ENCODE measurements at places on chromosomes 3 and 15.

DNA sequence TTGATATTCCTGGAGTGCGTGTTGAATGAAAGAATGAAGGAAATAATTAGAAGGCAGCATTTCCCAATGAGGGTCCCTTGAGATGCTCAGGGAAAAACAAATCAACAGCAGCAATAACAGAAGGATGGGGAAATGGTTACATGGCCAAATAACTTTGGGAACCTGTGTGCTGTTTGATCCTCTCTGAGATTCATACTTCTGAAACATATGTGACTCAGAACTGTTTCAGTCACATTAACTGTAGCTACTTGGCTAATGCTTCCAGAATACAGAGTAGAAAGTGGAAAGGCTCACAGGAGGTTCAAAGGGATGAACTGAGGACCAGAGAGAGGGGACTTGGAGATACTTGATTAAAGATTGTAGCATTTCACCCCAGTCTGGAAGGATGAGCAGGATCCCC lies 258.2 kb downstream of the SLCO3A1 start:
- no peak for DNase-seq

- no peak for DNase-seq
Observed at GRCh38 chr3:31624083-31624709, 91.5 kb downstream of the STT3B start.

GRCh38 chr3:128577711-128578110 lies 72.9 kb downstream of the RPN1 start:
- DNase-seq, result no peak

- DNase-seq, result no peak
Observed at GRCh38 chr15:37698679-37699078, 235.8 kb upstream of the TMCO5A start.

GRCh38 chr3:157155591-157155990 lies 4.4 kb downstream of the CCNL1 start:
- no peak for DNase-seq

DNA sequence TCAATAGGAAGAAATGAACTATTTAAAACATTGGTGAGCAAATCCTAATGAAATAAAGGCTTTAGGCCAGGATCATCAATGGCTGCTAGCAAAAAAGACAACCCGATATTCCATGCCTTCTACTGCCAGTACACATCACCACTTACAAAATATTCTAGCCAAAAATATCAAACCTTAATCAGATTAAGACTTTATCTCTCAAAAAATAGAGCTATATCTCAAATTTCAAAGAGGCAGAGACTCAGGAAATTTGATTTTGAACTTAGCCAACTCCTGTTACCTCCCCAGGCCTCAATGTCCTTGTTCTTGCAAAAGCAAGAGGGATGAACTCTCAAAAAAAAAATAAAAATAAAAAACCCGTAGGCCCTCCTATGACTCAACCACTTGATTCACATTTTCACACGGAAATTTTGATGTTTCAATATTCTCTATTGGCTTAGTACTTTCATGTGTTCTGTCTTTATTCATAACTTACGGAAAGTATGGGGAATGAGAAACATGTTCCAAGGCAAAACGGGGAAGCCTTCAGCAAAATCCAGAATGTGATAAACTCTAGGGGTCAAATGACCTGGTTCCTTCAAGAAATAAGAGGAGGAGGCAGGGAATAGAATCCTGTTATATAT lies 273.3 kb upstream of the ZPLD1 start:
- no peak for DNase-seq

DNA sequence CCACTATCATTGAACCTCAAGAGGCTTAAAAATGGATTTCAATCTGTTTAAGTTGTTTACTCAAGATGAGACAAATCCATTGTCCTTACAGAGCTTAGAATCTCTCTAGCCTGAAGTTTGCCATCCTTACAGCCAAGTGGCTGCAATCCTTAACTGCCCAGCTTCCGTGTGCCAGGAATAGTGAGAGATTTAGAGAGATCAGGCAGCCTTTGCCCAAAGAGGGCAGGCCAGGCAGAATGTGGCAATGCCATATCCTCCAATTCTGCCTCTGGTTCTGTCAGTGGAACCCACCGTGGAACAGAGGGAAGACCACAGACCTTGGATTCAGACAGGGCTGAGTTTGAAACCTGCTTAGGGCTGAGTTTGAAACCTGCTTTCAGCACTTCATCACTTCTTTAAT lies 374.3 kb downstream of the VPS13C start:
- no peak for DNase-seq

- DNase-seq, result no peak
Observed at GRCh38 chr3:122299872-122300460, 25.1 kb upstream of the CSTA start.

- no peak for DNase-seq
Observed at GRCh38 chr3:11917051-11917450, 70.4 kb upstream of the TAMM41 start.

DNA sequence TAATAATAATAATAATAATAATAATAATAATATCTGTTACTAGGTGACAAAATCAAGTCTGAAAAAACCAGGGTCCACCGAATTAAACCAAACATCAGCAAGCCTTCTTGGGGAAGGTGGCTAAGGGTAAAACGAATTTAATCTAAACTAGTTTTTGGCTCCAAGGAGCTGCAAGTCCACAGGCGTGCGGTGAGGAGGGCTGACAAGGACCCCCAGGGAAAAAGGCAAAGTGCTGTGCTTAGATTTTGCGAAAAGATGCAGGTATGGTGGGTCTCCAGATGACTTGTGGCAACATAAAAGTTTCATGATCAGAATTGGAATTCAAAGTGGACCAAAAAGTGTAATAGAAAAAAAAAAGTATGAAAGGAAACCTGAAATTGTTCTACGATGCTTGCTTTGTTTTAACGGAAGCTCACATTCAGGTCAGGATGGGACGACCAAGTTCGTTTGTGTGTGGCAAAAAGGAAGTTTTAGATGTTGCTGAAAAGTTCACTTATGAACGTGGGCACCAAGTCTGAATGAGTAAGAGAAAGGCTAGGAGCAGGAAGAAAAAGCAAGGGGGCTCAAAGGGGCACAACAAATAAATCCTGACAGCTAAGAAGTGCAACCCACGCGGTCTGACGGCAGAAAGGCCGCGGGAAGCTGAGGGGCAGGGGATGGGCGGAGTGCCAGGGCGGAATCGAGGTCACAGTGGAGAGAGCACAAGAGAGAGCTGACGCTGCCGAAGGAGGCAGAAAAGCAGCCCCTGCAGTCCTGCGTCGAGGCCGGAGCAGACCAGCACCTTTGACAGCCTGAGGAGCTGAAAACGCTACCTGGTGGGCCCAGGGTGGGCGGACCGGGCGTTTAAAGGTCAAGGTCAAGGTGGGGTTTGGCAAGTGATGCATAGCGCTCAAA lies 1.1 kb downstream of the WDR82 start:
- peak; percentile 91 for DNase-seq

GRCh38 chr3:109994853-109995252 lies 657.5 kb upstream of the DPPA4 start:
- DNase-seq, result no peak

- no peak for DNase-seq
Observed at GRCh38 chr15:95196176-95196915, 965.0 kb downstream of the MCTP2 start.

DNA sequence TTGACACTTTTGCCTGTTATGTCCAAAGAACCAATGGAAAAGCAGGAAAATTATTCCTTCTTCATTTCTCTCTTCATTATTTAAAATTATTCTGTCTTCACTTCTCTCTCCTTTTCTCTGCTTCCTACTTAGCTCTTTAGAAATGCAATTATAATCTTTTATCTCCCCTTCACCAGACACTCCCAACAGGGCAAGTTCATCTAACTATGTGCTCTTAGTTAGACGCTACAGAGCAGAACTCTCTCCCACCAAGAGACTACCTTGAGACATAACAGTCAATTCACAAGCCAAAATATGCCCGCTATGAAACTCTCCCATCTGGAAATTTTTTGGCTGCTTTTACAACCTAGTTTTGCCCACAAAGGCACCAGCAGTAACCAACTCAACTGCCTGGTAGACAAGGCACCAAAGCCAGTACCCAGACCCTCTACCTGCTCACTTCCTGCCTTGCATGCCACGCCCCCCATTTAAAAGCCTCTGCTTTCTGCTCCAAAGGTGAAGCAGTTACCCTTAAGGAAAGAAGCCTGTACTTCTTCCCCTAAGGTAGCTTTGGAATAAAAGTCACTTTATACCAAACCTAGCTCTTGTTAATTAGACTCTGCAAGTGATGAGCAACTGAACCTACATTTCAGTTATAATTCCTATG lies 28.1 kb downstream of the CCRL2 start:
- no peak for DNase-seq

- DNase-seq, result peak; percentile 63
Observed at GRCh38 chr3:187770224-187770623, 25.0 kb upstream of the BCL6 start.

DNA sequence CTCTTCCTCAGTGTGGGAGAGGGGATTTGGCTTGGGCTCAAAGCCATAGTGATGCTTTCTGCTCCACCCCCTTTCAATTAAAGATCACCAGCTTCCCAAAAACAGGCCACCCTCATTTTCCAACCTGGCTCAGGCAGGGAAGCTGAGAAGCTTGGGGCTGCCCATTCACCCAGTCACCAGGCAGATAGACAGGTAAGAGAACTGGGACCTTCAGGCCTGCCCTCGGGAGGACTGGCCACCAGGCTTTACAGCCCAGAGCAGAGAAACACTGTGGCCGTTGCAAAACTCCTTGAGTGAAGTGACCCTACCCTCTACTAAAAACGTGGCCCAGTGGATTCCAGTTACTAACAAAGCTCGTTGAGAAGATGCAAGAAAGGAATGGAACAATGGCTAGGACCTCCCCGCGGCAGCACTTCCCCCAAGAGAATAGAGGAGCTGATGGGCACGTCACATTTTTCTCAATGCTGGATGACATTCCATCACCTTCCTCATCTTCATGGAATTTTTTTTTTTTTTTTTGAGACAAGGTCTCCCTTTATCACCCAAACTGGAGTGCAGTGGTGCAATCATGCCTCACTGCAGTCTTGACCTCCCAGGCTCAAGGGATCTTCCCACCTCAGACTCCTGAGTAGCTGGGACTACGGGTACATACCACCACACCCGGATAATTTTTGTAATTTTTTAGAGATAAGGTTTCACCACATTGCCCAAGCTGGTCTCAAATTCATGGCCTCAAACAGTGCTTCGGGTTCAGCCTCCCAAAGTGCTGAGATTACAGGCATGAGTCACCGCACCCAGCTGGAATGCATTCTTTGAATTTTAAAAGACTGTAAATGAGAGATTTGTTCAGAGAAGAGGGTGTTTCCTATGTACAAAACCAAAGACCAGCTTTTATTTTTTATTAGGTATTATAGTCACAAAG lies 37.9 kb downstream of the LIPC start:
- DNase-seq, result no peak

DNA sequence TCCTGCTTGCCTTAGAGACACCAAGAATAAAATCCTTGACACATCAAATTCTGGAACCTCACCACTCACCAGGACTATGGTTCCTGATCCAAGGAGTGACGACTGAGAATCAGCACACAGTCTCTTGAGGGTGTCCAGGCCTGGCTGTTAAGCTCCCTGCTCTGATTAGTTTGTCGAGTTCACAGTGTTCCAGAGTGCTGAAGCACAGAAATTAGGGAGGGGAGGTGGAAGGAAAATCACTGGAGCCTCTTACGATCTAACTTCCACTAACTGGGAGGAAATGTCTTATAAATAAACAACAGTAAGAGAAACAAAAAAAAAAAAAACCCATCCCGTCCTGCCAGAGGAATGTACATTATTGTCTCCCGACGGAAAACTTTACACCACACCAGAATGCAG lies 330.2 kb downstream of the TIGIT start:
- DNase-seq, result no peak

GRCh38 chr15:34252545-34252944 lies 27.7 kb downstream of the EMC4 start:
- no peak for DNase-seq

DNA sequence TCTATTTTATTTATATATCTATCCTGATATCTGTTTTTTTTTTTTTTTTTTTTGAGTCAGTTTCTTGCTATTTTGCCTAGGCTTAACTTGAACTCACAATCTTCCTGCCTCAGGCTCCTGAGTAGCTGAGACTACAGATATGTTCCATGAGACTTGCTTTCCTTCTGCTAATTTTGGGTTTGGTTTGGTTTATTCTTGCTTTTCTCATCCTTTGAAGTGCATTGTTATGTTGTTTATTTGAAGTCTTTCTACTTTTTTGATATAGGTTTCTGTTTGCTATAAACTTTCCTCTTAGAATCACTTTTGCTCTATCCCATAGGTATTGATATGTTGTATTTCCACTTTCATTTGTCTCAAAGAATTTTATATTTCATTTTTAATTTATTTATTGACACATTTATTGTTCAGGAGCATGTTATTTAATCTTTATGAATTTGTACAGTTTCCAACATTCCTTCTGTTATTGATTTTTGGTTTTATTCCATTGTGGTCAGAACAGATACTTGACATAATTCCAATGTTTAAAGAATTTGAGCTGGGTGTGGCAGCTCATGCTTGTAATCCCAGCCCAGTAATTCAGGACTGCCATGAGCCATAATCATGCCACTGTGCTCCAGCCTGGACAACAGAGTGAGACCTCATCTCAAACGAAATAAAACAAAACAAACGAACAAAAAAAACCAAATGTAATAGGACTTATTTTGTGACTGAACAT lies 62.3 kb upstream of the PLSCR4 start:
- no peak for DNase-seq

GRCh38 chr3:99911433-99911832 lies 93.8 kb downstream of the CMSS1 start:
- no peak for DNase-seq

DNA sequence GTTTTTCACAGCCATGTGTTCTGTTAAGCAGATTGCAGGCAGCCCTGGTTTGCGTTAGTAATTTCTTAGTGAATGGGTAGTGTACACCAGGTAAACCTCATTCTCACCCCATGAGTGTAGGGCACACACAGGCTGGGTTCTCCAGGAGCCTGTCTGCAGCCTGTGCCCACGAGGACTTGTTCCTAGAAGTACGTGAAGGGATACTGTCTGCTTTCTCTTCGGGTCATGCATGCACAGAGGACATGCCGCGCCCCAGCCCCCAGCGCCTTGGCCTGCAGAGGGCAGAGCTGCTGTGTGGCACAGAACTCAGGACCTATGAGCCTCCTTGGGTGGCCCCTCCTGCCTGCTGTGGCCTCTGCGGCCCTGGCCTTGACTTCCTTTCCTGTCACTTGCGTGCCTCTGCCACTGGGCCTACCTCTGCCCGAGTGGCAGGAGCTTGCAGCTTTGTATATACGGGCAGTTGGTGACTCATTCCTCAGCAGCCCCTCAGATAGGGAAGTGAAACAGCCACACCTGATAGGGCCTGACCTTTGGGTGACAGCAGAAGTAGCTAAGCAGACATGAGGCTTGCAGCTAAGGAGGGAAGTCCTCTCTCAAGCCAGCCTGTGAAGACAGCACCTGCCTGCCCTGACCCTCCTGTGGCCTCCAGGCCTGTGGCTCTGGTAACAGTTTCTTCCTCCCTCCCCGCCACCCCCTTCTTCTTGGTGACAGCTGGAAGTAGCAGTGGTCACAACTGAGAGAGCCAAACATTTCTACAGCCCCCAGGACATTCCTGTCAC lies 19.5 kb downstream of the PPCDC start:
- DNase-seq, result peak; percentile 80

Data from activated CD4-positive, alpha-beta memory T cell treated with anti-CD3 and anti-CD28 coated beads for 36 hours (primary cell).